ENCODE measurements at places on chromosomes 2 and 18.

DNA sequence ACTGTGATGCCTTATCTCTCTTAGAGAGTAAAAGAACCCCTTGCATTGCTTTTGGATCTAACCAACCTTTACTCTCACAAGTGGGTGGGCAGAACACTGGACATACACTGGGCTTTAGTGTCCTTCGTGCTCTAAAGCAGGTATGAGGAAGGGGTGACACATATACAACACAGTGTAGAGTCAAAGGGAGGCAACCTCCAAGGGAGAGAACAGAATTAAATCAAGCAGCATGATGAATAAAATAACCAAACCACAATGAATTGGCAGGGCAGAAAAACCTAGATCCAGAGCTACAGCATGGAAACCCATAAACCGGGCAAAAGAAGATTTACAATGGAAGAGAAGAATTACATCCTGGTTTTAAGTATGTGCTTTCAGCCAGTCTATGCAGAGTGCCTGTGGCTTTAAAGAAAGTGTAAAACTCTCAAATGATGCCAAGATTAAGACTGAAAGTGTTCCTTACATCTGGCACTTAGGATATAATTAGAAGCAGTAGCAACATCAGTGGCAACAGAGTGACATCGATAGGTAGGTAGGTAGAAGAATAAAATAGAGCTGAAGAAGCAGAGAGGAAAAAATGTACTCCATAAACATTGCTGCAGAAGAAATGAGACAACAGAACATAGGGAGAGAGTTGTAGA lies 191.7 kb upstream of the ZC3H15 start:
- no peak for DNase-seq

GRCh38 chr18:43934781-43935471 lies 657.6 kb upstream of the SYT4 start:
- no peak for DNase-seq

GRCh38 chr2:43399515-43400264 lies 173.3 kb upstream of the ZFP36L2 start:
- no peak for DNase-seq

- no peak for DNase-seq
Observed at GRCh38 chr2:203003716-203004115, 11.0 kb upstream of the NBEAL1 start.

DNA sequence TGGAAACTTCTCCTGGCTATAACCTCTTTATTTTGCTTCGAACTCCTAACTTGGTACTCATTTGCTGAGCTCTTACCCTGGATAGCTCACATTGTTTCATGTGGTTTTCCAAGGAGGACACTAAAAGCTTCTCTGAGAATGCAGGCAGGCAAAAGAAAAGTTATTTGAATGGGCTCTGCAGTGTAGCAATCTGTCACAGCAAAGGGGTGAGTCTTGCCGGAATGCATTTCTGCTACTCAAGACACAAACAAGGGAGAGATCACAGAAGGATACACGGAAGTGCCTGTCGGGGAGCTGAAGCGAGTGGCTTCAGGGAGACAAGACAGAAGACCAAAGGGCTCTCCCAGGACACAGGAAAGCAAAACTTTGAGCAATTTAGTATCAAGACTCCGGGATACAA lies 265.4 kb downstream of the SS18 start:
- DNase-seq = no peak

DNA sequence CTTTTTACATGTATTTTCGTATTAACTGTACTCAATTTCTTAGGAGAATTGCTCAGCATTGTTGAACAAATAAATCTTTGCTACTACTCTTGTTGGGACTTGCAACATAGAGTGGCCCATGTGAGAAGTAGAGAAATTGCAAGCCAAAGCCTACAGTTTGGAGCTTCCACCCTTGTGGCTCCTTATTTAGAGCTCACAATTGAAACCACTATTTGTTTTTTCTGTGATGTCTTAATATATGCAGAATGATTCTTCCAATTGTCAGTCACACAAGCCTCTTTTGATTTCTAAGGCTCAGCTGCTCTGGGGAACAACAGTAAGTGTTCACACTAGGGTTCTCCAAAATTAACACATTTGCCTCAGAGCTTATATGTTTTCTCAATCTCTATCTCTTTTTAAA lies 60.2 kb upstream of the GALNT13 start:
- DNase-seq = no peak

- no peak for DNase-seq
Observed at GRCh38 chr2:182148344-182148743, 162.7 kb downstream of the PPP1R1C start.

- no peak for DNase-seq
Observed at GRCh38 chr2:45586600-45586999, 24.5 kb downstream of the SRBD1 start.

GRCh38 chr2:213846856-213847255 lies 562.6 kb downstream of the SPAG16 start:
- no peak for DNase-seq

DNA sequence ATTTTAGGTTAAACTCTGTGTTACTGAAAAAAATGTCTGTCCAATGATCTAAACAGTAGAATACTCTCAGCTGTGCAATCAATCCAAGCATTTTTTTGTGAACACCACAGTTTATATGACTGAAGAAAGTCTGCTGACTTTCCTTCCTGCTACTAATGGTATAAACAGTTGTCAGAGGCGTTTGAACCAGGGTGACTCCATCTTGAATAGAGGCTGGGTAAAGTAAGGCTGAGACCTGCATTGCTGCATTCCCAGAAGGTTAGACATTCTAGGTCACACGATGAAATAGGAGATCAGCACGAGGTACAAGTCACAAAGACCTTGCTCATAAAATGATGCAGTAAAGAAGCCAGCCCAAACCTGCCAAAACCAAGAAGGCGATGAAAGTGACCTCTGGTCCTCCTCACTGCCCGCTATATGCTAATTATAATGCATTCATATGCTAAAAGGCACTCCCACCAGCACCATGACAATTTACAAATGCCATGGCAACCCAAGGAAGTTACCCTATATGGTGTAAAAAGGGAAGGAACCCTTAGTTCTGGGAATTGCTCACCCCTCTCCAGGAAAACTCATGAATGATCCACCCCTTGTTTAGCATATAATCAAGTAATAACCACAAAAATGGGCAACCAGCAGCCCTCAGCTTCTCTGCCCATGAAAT lies 31.3 kb downstream of the POU3F3 start:
- DNase-seq = no peak

DNA sequence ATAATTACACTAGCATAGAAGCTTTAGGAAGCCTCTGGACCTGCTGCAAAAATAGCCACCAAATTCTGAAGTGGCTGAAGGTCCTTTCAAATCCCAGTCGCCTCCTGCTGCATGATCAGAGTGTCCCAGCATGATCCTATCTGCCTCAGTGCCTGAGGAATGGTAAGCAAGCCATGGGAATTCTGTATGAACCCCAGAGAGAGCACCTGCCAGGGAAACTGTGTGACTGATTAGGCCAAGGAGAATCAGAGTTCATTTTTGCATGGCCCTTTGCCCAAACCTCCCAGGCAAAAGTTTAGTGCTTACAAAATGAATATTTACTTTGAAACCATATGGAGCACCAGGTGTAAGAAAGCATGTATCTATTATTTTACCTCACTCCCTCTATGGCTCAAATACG lies 221.4 kb downstream of the ARL4C start:
- no peak for DNase-seq

- DNase-seq = no peak
Observed at GRCh38 chr2:145975406-145975805, 1455.5 kb upstream of the ZEB2 start.

GRCh38 chr2:197042739-197043196 lies 116.3 kb upstream of the PGAP1 start:
- no peak for DNase-seq

DNA sequence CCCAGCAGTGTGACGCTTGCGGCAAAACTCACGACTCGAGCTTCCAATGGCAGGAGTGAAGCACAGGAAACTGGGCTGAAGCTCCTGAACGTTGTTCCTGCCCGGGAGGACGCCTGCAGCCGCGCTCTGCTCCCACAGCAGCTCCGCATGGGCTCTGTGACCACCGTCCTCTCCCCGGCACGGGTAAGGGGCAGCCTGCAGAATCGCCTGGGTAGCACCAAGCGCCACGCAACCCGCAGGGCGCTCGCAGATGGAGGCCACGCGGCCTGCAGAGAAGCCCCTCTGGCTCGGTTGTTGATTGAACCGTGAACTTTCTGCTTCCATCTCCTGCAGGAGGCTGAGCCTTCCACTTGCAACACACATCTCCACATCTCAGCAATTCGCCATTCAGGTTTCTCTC lies 63.3 kb upstream of the ZNF236 start:
- no peak for DNase-seq

DNA sequence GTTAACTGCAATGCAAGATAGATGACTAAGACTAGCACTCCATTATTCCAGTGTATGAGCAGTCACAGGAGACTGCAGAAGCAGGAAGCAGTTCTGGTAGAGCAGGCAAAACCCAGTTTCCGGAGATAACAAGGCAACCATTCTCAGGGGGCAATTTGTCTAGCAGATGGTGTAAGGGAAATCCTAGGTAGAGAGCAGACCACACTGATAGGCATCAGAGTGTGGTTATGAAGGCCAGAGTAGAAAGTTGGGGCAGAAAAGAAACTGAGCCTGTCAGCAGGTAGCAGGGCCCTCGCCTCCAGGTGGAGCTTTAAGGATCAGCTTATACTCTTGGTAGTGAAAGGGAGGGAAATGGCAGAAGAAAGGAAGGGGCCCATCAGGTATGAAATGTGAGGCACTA lies 164.4 kb downstream of the PDE11A start:
- no peak for DNase-seq

- no peak for DNase-seq
Observed at GRCh38 chr2:118846442-118846952, 951 bp downstream of the EN1 start.

GRCh38 chr2:55618275-55619055 lies 1.0 kb upstream of the PPP4R3B start:
- DNase-seq = peak; percentile 65

- DNase-seq = no peak
Observed at GRCh38 chr18:26893996-26894395, 28.5 kb upstream of the AQP4 start.

DNA sequence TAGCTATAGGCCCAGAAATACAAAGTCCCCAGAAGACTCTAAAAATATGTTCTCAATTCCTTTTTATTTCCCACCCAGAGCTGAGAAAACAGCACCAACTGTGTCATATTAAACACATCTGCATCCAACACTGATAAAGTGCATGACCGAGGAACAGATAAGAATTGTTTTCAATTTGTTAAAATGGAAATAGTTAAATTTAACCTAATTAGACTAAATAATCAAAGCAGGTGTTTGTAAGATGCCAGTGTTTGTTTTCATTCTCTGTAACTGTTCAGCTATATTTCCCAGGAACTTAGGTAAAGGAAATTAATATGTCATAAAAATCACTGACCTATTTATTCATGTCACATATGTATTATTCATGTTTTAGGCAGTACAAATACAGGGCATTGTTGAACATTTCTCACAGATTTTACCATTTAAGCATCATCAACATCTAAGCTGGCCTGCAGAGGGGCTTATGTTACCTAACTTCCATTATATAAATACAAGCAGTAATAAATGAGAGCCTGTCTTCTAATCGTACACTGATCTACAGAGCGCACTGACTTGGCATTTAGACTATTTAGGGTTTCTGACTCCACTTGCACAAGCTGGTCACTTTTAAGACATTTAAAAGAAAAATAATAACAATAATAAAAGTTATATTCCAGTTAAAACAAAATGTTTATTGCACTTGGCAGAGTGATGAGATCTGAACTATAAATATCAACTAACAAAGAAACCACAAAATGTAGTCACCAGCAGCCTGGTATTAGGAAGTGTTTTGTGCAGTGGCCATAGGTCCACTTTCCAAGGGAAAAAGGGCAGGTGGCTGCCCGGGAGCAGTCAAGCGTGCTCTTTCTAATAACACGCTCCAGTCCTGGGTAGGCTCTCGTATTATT lies 86.6 kb upstream of the ZFP36L2 start:
- DNase-seq = no peak

DNA sequence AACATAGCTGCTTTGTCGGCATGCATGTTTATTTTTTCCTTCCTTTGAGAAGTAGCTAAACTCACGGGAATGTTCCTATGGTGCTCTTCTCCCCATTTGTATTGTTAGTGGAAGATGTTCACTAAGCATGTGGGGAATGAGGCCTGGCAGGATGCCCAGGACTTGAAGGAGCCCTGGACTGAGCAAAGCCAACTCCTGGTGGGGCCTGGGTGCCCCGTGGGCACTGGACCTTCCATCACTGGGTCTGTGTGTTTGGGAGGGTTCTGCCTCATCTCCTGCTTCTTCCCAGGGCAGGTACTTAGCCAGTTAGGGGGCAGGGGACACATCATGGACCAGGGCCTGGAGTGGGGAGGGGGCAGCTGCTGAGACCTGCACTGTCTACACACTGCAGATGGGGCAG lies 49.3 kb downstream of the ACAA2 start:
- DNase-seq = no peak

- DNase-seq = no peak
Observed at GRCh38 chr2:207663870-207664545, 38.8 kb upstream of the METTL21A start.

DNA sequence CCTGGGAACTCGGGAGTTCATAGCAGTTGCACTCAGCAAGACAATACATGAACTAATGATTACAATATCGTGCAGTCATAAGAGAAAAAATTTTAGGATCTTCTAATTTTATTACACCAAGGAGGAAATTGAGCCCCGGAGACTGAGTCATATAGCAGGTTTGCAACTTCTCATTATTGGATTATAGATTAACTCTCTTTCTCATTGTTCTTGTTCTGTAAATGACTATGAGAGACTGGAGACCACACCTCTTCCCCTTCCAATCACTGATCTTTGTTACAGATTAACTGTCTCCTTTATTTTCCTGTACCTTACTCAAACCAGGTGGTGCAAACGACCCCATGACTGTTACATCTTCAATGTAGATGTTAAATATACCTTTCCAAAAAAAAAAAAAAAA lies 435.8 kb upstream of the DDX18 start:
- DNase-seq = no peak

DNA sequence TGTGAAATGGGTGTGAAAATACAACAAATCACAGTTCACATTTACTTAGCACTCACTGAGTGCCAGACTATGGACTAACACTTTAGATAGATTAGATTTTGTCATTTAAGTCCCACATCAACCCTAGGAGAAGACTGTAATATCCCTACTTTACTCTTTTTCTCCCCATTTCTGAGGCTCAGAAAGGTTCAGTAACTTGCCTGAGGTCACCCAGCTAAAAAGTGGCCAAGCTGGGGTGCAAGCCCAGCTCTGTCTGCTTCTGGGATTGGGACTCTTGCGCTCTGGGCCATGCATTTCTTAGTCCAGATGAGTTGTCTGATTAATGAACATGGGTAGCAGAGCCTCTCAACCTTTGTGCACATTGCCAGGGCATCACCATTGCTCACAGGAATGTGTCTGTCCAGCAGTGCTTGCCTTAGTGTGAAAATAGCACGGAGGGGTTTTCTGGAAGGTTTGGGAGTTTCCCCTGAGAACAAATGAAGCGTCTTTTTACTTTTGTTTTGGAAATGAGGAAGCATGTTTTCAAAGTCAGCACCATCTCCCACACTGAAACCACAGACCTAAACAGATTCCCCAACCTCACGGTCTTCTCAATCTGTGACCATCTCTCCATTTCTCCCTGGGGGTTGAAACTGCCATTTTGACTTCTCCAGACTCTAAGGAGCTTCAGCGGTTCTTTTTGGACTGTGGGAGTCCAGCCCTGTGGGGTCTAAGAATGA lies 31.9 kb downstream of the NRP2 start:
- DNase-seq = no peak

Data from stimulated activated CD4-positive, alpha-beta T cell treated with anti-CD3 and anti-CD28 coated beads, Interleukin-15, amount 100 ng/mL, for 24 hours (primary cell).